ENCODE measurements at places on chromosomes 5 and 9. TPM values are rescaled to one million over a fixed set of nuclear protein-coding genes. Genes with fewer than 3 reads are reported as not detected.

KCNIP1 gene
- not detected for total RNA-seq

PLAC8L1 gene
- total RNA-seq: 0.31 TPM

INSL6 gene
- not detected for total RNA-seq

NPM1 gene
- 3,357 TPM for total RNA-seq

ZNF608 gene
- 0.77 TPM for total RNA-seq

FAM151B gene
- total RNA-seq: 1.6 TPM

NR5A1 gene
- total RNA-seq: 0.09 TPM

Measured in A549 treated with Hydrocortisone at 1 μM for 4 hours (cell line).